Fibroblast of skin of abdomen (primary cell): ENCODE measurements at places on chromosomes 16 and 17.

DNA sequence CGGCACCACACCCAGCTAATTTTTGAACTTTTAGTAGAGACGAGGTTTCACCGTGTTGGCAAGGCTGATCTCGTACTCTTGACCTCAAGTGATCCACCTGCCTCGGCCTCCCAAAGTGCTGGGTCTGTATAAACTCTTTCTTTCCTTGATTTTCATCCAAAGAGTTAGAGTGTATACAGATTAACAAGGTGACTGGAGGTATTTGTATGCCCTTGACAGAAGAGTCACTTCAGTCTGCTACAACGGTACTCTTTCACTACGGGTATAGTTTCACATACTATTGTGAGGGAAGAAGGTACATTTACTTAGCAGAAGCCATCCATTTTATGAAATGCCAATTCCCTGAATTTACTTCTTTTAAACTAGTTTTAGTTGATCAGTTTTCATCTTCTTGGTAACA lies 32.5 kb downstream of the PPM1E start:
- DNase-seq: no peak

DNA sequence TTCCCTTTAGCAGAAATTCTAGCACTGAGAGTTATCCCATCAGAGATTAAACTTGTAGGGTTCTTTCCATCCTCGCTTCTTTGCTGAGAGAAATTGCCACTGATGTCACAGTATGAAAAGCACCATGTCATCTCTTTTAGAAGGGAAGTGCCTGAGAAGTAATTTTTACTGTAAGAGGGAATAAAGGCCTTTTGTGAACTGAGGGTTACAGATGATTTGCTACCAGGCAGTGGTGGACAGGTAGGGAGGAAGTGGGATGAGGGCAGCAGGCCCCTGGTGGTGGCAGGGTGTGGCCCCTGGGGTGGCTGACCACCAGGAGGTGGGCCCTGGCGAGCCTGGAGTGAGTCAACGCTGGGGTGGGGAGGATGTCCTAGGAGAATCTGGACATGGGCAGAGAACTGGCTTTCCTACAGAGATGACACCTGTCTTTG lies 6.4 kb upstream of the MILR1 start:
- DNase-seq: no peak

GRCh38 chr16:65213866-65214595 lies 92.2 kb upstream of the CDH11 start:
- DNase-seq: peak; percentile 33

GRCh38 chr17:62643496-62643895 lies 16.0 kb downstream of the MRC2 start:
- DNase-seq: no peak

DNA sequence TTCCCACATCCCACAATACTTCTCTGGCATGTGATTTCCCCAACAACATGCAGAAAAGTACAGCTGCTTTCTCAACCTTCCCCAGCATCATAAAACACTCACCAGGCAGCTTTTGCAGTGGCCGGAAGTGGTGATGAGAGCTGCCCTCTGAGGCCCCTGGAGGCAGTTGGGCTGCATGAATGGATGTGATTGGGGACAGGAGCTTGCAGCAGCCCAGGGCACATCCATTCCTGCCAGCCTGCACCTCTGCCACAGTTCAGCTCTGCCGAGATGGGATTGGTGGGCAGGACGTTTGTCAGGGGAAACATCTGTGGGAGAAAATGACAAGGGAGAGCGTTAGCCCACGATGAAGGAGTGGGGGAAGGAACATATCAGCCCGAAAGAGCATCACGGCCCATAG lies 19.8 kb downstream of the NUBP1 start:
- DNase-seq: no peak

- DNase-seq: no peak
Observed at GRCh38 chr16:65604771-65605170, 482.9 kb upstream of the CDH11 start.

- DNase-seq: no peak
Observed at GRCh38 chr17:44489581-44489980, 13.6 kb downstream of the GPATCH8 start.

DNA sequence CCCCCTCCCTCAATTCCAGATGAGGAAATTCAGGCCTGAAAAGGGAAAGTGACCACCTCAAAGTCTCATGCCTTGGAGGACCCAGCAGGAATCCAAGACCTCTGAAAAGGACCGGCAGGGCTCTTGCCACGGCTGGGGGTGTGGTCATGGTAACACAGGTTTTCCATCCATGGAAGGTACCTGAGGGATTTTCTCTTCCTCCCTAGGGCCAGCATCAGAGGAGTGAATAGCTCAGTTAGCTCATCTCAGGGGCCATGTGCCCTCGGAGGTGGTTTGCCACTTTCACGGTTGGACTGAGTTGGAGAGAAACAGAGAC lies 1.3 kb downstream of the CIITA start:
- no peak for DNase-seq

DNA sequence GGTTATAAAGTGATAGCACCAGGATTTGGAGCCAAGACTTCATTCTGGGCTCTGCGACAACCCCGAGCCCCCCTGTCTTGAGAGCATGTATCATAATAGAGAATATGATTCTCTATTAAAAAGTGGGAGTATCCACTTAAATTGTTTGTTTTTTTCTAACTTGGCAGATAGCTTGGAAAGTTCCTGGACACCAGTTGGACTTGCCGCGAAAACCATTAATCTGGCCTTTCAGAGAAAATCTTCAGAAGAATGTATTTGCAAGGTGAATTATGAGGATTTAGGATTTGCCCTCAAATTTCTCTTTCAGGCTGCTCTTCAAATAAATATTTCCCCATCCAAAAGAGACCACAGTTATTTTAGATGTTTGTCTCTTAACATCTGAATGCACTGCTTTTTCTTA lies 53.5 kb downstream of the MARCHF10 start:
- peak; percentile 57 for DNase-seq

GRCh38 chr17:2867441-2868424 lies 71.5 kb downstream of the RAP1GAP2 start:
- DNase-seq: peak; percentile 27

- DNase-seq: peak; percentile 52
Observed at GRCh38 chr17:58352596-58353388, 791 bp upstream of the SUPT4H1 start.

DNA sequence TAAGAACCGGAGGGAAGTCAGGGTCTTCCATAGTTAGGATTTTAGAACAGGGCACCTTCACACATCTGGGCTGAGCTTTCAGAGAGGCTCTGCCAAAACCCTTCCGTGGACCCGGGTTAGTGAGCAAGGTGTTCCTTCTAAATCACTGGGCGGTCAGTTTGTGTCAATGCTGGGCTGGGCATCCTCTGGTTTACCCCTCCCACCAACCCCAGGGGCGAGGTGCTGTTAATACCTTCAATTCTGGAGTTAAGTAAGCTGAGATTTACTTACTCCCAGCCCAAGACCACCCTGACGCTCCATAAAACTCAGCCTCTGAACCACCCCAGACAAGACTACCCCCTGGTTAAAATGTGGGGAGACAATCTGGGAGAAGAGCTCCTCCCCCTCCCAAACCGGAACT lies 1.0 kb downstream of the TMEM92 start:
- no peak for DNase-seq

DNA sequence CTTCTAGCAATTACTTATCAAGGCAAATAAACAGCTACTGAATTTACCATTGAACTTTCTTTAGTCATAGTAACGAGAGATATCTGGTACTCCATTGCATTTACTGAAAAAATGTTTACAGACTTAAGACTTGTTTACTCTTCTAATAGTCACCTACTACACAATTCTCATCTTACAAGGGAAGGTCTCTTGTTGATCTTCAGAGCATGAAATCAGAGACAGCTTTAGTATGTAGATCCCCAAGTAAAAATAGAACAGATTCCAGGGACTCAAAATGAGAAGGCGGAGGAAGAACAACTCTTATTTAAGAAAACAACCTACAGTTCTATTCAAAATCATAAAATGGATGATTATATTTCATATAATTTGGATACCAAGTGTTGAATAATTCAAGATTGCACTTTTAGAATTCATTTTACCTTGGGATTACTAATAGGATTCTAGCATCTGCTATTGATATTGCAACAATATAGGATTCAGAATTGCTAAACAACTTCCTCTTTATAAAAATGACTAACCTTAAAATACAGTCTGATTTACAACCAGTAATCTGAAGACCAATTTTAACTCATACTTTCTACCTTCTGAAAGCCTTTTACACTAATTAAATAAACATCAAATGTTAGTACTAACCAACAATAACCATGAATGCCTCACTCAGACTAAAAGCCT lies 20.8 kb downstream of the UBE2G1 start:
- DNase-seq: no peak

GRCh38 chr16:77971306-77972061 lies 50.9 kb upstream of the CLEC3A start:
- peak; percentile 71 for DNase-seq

DNA sequence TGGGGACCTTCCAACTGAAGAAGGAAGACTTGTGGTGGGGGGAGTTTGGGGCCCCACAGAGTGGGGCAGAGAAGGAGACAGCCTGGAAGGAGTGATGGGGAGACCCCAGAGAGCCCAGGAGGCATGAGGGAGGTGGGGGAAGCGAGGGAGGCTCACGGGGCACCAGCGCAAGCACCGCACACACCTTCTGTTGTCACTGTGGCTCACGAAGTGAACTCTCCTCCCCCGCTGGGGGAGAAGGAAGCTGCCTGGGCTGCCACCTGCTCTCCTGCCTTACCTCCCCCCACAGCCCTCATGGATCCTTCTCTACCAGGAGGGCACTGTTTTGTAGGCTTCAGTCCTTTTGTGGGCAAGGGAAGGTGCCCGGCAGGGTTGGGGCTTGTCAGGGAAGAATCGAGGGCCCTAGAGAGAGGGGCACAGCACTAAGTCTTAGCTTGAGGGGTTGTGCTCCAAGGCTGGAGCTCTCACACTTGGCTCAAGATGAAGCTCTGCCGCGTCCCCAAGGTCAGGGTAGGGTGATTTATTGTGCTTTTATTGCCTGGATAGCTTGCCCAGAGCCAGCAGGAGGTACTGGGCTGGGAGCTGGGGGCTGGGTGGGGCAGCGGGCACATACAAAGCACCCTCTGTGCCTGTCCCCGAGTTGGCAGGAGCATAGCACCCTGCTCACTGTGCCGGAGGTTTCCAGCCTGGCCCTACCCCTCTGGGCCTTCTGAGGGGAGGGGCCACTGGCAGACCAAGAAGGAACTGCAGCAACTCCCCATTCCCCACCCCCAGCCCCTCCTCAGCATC lies 4.6 kb upstream of the STARD3 start:
- DNase-seq: no peak

DNA sequence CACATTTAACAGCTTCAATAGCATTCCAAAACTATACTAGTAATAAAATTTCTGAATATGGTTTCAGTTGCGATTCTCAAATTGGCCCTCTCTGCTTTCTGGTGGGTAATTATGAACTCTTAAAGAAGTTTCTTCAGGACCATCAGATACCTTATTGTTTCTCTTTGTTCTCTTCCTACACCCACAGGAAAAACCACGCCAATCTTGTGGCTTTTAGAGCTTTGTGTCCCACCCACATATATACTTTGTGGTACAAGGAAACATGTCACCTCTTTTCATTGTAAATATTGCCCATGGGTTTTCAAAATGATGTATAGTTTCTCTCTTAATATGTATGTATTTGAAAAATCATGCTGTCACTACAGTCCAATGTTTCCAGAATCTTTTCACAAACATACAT lies 12.1 kb downstream of the ABCA9 start:
- DNase-seq: no peak

DNA sequence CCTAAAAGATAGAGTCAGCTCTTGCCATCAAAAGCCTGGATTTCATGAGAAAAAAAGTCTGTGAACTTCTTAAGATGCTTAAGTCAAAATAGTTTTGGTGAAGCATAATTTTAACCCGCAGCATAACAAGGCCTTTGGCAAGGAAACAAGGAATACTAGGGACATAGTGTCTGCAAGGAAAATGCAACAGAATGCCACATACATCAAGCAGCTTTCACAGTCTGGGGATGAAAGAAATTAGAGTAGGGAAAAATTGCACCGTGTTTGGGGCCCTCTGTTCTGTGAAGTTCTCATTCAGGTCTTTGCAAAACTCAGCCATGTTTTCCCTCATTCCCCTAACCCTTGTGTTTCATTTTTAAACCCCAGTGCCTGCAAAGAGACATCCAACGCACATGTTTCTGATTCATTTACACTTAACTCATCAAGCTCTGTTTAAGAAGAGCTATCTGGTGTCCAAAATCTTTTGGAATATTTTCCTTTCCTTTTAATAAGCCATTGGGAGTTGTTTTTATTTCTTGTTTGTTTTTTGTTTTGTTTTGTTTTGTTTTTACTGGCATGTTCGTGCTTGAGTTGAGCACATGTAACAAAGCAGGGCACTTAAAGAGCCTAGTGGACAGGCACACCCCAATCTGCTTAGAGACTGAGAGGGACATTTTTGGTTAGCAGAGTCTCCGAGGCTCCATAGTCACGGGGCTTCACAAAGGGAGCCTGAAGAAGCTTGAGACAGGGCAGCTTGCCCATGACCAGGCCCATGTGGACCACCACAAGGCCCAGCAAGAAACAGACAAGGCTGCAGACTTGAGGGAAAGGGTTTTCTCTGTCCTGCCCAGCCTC lies 116.5 kb downstream of the ANKFN1 start:
- DNase-seq: peak; percentile 74

GRCh38 chr17:2064980-2065785 lies 10.3 kb downstream of the HIC1 start:
- peak; percentile 76 for DNase-seq

GRCh38 chr17:56495556-56495955 lies 97.9 kb upstream of the NOG start:
- DNase-seq: no peak

- no peak for DNase-seq
Observed at GRCh38 chr17:45366691-45367090, 49.9 kb upstream of the MAP3K14 start.

DNA sequence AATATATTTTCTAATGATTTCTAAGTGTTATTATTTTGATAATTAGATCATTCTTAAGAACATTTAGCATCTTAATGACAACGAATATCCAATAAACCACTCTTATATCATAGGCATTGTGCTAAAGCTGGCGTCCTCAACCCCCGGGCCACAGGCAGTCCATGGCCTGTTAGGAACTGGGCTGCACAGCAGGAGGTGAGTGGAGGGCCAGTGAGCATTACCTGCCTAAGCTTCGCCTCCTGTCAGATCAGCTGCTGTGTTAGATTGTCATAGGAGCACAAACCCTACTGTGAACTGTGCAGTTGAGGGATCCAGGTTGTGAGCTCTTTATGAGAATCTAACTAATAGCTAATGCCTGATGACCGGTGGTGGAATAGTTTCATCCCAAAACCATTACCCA lies 3.7 kb downstream of the DUXB start:
- DNase-seq: no peak
